ENCODE measurements at places on chromosomes 6 and 20. TPM values are rescaled to one million over a fixed set of nuclear protein-coding genes. Genes with fewer than 3 reads are reported as not detected.
A peak's percentile ranks its signal among the peaks of the same experiment; 100 is the strongest.

Gene TTBK1
- 0.72 TPM for total RNA-seq

- DNase-seq = peak; percentile 84
These were observed 1.4 kb downstream of the NKX2-4 start for GRCh38 chr20:21395666-21396598.

DNA sequence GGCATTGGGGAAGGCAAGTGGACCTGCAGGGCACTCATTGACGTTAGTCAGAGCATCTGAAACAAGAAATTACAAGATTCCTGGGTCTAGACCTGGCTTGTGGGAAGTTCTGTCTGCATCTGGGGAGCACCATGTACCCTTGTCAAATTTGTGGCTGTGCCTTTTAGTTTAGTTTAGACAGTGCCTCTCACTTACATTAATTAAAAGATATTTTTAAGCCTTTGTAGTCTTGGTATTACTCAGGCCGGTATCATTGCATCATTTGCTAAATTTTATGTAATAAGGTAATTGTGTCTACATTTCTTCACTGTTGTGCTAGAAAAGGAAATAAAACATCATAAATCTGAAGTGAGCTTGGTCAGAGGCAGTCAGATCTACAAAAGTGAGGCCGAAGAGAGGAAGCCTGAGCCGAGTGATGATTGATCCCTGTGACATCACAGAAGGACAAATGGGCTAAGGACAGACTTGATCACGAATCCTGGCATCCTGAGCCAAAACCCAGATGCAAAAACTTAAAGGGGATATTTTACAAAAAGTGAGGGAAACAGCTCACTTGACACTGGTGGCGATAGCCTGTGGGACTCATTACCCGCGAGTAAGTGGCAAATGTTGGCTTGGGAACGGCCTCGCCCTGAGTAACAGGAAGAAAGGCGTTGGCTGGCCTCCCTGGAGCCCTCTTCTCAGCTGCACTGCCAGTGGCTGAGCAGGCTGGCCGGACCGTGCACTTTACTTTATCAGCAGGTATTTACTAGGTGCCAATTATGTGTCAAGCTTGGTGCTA is 106.5 kb downstream of the TCP11 start:
- DNase-seq = no peak

DNA sequence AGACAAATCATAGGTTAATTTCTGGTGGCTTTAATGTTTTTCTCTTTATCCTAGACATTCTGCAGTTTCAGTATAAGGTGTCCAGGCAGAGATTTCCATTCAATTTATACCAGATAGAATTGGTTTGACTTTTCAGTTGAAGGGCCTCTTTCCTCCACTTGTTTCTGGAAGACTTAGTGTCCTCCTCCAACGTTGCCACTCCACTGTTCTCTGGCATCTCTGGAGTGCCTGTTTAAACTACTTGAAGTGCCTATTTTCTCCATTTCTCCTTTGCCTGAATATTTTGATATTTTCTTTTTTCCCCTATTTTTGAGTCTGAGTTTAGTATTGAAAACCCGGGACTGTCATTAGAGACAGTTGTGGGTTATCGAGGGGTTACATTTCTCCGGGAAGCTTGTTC is 27.7 kb downstream of the EDN3 start:
- DNase-seq = no peak

- no peak for DNase-seq
These were observed 999 bp upstream of the PIM1 start for GRCh38 chr6:37168811-37169495.

DNA sequence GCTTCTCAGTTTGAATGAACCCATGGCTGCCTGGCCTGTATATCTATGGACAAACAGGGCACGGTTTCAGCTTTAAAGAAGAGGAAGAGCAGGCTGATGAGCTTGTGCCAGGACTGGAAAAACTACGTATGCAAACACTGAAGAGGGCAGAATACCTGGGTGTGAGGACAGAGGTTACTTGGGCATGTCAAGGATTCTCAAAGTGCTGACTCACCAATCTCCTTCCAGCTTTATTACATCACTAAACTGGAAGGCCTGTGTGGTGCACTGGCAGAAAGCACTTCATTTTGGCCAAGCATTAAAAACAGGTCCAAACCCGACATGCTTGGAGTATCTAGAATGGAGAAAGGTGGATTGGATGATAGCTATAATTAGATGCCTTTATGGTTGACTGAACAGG is 95.2 kb downstream of the GMPR start:
- no peak for DNase-seq
